HAP-1 (cell line): ENCODE measurements at places on chromosomes 6 and 20.

GRCh38 chr20:57386762-57387161 is 4.4 kb upstream of the RBM38 start:
- DNase-seq = no peak

GRCh38 chr6:52489881-52490280 is 69.7 kb downstream of the EFHC1 start:
- no peak for DNase-seq

- DNase-seq = peak; percentile 98
Measured at GRCh38 chr6:33204415-33205190, at the start of gene HSD17B8. TSS of gene HSD17B8 (plus strand) at chr6:33204655. CDS start at chr6:33204669, 14 bp downstream.

DNA sequence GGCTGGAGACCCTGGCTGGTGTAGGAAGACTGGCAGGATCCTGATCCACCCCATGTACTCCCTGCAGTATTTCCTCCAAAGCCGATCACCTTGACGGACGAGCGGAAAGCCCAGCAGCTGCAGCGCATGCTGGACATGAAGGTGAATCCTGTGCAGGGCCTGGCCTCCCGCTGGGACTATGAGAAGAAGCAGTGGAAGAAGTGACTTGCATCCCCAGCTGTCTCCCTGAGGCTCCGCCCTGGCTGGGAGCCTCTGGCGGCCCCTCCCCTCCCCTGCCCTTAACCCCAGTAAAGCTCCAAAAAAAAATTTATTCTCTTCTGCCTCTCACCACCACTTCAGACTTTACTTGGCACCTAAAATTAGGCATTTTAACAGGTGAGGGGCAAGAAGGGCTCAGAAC is 7.0 kb downstream of the COX4I2 start:
- no peak for DNase-seq

GRCh38 chr20:3645309-3646066 is 17.7 kb downstream of the GFRA4 start:
- no peak for DNase-seq

GRCh38 chr20:4763723-4764510 is 42.2 kb downstream of the PRND start:
- DNase-seq = no peak

DNA sequence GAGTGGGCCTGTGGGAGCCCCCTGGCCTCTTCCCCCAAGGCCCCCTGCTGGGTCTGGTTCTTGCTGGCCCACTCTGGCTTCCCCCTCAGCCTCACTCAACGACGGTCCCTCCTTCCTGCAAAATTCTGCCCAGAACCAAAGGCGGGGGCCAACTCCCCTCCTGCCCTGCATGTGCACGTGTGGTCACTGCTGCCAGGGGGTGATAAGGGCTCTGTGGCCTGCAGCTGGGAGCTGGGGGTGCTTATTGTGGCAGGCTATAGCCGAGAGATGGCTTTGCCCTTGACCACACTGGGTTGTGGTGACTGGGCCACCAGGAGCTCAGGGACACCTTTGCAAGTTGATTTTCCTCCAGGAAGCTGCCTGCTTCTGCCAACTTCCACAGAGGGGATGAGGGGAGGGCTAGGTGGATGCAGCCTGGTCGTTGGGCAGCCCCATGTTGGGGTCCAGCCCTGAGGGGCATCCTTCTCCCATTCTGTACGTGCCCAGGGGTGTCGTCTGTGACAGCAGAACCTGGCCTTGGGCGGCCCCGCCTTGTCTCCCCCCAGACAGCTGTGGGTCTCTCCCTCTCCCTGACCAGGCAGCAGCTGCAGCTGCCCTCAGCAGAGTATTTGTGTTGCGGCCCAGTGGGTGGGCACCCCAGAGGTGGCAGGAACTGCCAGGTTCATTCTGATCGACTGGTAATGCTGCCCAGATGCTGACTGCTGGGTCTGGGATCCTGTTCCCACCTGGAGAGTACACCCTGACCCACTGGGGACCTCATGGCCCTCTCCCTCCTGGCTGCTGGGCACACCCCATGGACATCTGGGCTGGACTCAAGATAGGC is 5.6 kb downstream of the TCEA2 start:
- DNase-seq = no peak
